Cardiac muscle cell (in vitro differentiated cells and primary cell): ENCODE measurements at places on chromosomes 16 and 17. TPM values are rescaled to one million over a fixed set of nuclear protein-coding genes. Genes with fewer than 3 reads are reported as not detected.
A peak's percentile ranks its signal among the peaks of the same experiment; 100 is the strongest.

GRCh38 chr16:62225675-62226074, 189.4 kb upstream of the CDH8 start:
- DNase-seq: peak; percentile 69

GRCh38 chr17:29719469-29719868, 96.8 kb upstream of the CORO6 start:
- no peak for DNase-seq

The IL4R gene
- 38.1 and 69.1 TPM in 2 replicates for polyA plus RNA-seq

- no peak for DNase-seq
Observed at GRCh38 chr17:19686400-19687090, 29.8 kb downstream of the SLC47A2 start.

- peak; percentile 1 for DNase-seq
Observed at GRCh38 chr16:20515688-20516090, 60.5 kb downstream of the ACSM2B start.

- DNase-seq: no peak
Observed at GRCh38 chr17:49588726-49589576, 13.3 kb downstream of the NXPH3 start.

DNA sequence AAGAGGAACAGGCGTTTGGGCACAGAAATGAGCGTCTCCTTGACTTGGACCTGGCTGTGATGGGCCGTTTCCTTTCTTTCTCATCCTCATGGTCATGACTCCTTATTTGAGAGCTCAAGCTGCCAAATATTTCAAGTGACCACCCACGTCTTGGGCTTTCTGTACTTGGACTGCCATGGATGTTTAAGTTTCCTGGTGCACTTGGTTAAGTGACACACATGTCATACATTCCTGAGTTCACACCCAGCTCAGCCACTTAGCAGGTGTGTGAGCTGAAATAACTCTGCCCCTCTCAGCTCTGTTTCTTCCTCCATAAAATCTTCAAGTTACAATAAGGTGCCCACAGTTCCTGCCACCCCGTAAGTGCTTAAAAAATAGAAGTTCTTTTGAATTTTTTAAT, 114.5 kb downstream of the CLEC16A start:
- DNase-seq: peak; percentile 41

DNA sequence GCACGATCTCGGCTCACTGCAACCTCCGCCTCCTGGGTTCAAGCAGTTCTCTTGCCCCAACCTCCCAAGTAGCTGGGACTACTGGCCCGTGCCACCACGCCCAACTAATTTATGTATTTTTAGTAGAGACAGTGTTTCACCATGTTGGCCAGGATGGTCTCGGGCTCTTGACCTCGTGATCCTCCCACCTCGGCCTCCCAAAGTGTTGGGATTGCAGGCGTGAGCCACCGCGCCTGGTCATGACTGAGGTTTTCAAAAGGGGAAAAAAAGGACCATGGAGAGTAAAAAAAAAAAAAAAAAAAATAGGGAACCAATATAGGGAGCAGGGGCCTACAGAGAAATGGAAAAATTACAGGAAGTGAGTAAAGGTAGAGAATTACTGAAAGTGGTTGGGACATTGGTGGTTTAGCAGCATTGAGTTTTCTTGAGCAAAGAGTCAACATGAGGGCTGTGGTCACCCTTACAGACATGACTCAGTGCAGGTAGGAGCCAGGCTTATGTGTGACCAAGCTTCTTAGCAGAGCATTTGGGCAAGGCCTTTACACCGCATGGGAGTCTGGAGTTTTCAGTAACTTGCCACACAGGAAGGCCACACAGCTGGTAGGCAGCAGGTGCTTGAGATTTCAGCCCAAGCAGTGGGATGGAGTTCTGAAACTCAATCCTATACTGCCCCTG, 447.3 kb downstream of the HS3ST3B1 start:
- DNase-seq: no peak

The PDIA2 gene
- 1.7 and 4.6 TPM in 2 replicates for polyA plus RNA-seq

- no peak for DNase-seq
Observed at GRCh38 chr16:1818204-1818872, 8.3 kb downstream of the HAGH start.

GRCh38 chr17:81434072-81434471, 38.8 kb downstream of the BAHCC1 start:
- peak; percentile 29 for DNase-seq

The TP53TG3C gene
- not detected in 2 replicates for polyA plus RNA-seq

GRCh38 chr16:78852081-78852635, 748.4 kb downstream of the MAF start:
- DNase-seq: no peak

DNA sequence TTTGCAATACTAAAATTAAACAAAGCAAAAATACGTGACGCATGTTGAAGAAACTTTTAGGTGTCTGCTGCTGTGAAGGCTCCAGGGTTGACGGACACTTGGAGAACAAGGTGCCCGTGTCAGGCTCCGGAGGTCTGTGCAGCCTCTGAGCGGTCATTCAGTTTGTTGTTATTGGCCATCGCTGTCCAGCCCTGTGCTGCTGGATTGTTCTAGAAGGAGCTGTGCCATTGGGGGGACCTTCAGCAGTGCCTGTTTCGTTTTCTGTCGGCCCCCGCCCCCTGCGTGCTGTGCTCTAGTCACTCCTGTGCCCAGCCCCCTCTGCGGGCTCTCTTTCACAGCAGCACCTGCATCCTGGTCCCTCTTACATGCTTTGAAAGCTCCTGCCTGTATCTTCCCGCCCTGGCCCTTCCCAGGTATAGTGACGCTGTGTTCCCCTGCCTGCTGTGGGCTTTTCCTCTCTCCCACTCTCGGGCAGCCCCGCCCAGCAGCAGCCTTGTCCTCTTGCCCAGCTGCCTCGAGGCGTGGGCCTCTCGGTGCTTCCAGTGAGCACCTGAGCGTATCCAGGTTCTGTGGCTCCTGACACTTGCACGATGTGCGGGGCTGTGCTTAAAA, 50.7 kb downstream of the RNF213 start:
- no peak for DNase-seq

The CEP295NL gene
- polyA plus RNA-seq: not detected in 2 replicates

DNA sequence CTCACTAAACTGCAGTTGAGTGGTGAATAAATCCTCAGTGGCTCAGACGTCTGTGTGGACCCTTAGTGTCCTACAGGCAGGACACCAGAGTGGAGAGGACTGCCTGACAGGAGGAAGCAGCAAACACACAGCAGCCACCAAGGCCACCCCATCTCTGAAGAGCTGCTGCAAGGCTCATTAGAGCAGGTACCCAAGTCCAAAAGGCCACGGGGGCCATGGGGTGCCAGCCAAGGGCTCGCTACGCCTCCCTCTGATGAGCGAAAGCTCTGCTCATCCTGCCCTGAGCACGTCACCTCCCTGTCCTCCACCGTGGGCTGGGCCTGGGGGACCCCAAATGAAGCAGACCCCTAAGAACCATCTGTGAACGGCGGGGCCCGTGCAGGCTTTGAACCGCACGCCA, 70.1 kb upstream of the DOC2B start:
- no peak for DNase-seq

The RNF151 gene
- polyA plus RNA-seq: 0.38 and 0.54 TPM in 2 replicates

DNA sequence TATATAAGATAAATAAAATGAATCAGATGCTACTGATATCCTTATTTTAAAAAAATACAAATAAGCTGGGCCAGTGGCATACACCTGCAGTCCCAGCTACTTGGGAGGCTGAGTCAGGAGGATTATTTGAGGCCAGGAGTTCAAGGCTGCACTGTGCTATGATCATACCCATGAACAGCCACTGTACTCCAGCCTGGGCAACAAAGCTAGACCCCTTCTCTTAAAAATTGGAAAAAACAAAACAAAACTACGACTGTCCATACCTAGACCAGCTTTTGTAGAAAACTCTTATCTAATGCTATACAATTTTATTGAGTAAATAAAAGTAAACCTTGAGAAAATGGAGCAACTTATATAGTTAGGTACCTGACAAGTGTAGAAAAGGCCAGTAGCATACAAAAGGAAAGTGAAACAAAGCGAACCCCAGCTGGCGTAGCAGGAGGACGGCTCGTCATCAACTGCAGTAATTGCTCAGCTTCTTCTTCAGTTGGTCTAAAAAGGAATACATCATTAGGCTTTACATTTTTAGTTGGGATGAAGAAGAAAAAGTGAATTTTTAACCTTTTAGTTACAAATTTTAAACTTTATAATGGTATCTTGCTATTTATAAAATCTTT, 23.6 kb downstream of the INTS2 start:
- DNase-seq: no peak

The ZG16 gene
- polyA plus RNA-seq: not detected in 2 replicates

- DNase-seq: no peak
Observed at GRCh38 chr17:40069751-40070708, 7.3 kb downstream of the THRA start.

- DNase-seq: peak; percentile 70
Observed at GRCh38 chr16:87436225-87437172, 44.4 kb downstream of the MAP1LC3B start.

The PIPOX gene
- polyA plus RNA-seq: 3.6 and 5.3 TPM in 2 replicates

DNA sequence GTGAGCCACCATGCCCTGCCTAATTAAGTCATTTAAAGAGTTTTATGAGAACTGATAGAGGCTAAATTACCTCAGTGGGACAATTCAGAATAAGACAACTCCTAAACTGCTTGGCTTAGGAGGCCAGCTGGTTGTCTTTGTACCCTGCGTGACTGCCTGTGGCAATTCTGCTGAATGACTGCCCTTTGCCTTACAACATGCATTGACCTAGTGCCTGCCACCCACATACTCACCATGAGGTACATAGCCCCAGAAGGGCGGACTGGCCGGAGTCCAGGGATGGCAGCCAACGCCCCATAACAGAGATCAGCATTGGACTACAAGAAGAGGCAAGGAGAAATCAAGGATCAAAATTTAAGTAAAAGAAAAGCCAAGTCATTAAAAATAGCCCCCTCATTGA, 7.3 kb downstream of the TAT start:
- no peak for DNase-seq

- DNase-seq: no peak
Observed at GRCh38 chr17:78381601-78382232, 3.3 kb downstream of the PGS1 start.

The LGALS9C gene
- not detected in 2 replicates for polyA plus RNA-seq

- DNase-seq: no peak
Observed at GRCh38 chr17:57669671-57670529, 75.2 kb downstream of the CCDC182 start.

The KRTAP4-6 gene
- not detected in 2 replicates for polyA plus RNA-seq

GRCh38 chr17:48504953-48505352, 25.9 kb downstream of the HOXB1 start:
- DNase-seq: no peak

- no peak for DNase-seq
Observed at GRCh38 chr17:79939094-79939435, 96.6 kb downstream of the TBC1D16 start.

- DNase-seq: no peak
Observed at GRCh38 chr16:8585857-8586256, 4.5 kb downstream of the TMEM114 start.

DNA sequence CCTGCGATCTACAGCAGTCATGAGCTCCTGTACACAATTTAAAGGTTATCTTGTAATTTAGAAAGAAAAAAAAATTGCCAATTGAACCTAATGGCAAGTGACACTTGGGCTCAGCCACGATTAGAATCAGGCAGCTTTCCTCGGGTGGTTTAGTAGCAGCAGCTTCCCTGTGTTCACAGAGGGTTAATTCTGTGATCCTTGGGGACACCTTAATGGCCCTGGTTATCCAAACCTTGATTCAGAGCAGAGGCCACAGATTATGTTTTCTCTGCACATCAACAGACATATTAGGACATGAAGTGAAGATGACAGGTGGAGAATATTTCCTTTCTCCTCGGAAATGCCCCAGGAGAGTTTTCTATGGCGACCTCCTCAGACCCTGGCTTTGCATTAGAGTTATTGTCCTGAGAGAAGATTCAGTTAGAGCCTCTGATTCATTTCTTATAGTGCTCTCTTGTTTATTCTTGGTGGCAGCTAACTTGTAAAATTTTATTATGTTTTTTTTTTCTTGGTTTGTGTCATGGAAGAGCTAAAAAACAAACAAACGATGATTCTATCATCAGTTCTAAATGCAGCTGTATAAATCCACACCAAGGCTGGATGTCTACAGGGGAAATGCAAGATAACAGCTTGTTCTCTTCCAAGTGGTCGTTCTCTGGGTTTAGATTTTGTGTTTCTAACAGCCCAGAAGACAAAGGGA, 351.2 kb upstream of the DYNLRB2 start:
- DNase-seq: no peak

GRCh38 chr17:37571674-37572073, 37.5 kb downstream of the SYNRG start:
- no peak for DNase-seq

DNA sequence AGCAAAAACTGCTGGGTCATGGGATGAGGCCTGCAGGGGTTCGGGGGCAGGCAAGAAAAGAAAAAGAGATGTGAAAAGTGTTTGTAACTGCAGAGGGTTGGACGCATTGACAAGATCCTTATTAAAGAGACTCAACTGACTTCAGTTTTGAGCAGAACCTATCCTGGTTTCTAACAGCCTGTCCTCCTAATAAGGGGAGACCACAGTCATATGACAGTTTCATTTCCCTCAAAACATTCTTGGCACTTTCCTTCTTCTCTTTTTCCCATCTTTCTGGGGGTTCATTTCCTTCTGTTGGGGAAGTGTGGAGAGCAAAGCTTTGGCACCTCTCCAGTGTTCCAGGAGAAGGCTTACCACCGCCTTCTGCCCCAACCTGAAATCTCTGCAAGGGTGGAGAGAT, 118.5 kb downstream of the MAF start:
- DNase-seq: no peak

GRCh38 chr16:2910441-2910969, 1.2 kb upstream of the FLYWCH1 start:
- no peak for DNase-seq
